Colonic mucosa (tissue), 4 donors: ENCODE measurements at places on chromosomes 4 and X.

- H3K4me3 ChIP-seq: no peak overlapping the region
- H3K36me3 ChIP-seq: no peaks in the 10 kb centered on the region
- DNase-seq: no peak
- H3K4me1 ChIP-seq: no peaks in the 10 kb centered on the region
- H3K27ac ChIP-seq: no peak overlapping the region
- H3K27me3 ChIP-seq: no peaks in the 10 kb centered on the region
These were observed 28.3 kb upstream of the ALG13 start for GRCh38 chrX:111652719-111653118.

DNA sequence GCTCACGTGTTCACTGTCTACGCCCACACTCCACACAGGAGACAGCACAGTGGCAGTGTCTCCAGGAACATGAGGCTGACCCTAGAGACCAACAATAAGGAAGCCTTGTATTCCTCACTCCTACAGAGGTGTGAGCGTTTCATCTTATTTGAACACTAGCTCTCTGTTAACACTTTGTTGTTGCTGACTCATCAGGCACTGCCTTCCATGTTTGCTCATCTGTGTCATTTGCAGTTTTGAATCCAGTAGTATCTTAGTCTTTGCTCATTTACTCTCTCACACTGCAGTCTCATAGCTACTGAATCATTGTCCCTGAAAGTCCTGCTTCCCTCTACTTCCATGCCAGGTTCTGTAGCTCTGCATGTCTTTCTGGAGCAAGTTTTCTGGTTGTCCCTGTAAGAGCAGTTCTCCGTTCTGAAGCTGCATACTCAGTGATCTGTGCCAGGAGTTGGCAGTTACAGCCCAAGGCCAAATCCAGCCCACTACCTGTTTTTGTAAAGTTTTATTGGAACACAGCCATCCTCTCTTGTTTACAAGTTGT, 80.3 kb upstream of the DCLK2 start:
- no peaks in the 10 kb centered on the region for H3K36me3 ChIP-seq
- H3K4me3 ChIP-seq: no peak overlapping the region
- no peaks in the 10 kb centered on the region for H3K27me3 ChIP-seq
- H3K27ac ChIP-seq: peak overlapping the region; percentile 69
- peak; percentile 63 for DNase-seq

DNA sequence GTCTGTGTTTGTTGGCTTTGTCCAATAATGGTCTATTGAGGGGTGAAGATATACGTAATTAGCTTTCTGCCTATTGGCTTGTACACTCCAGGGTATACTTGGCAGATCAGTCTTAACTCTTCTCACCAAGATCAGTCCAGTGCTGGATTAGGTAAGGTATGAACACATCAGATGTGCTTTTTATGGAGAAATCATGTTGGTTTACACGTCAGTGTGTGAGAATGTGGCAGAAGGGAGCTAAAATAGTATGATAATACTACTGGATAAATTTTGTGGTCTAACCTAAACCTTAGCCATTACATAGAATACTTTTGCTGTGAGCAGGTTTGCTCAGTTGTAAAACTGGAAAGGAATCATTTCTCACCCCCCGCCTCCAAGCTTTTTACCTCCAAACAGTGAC, 4.2 kb downstream of the PDHA1 start:
- no peaks in the 10 kb centered on the region for H3K4me1 ChIP-seq
- no peaks in the 10 kb centered on the region for H3K27me3 ChIP-seq
- no peak overlapping the region for H3K4me3 ChIP-seq
- no peak overlapping the region for H3K27ac ChIP-seq

DNA sequence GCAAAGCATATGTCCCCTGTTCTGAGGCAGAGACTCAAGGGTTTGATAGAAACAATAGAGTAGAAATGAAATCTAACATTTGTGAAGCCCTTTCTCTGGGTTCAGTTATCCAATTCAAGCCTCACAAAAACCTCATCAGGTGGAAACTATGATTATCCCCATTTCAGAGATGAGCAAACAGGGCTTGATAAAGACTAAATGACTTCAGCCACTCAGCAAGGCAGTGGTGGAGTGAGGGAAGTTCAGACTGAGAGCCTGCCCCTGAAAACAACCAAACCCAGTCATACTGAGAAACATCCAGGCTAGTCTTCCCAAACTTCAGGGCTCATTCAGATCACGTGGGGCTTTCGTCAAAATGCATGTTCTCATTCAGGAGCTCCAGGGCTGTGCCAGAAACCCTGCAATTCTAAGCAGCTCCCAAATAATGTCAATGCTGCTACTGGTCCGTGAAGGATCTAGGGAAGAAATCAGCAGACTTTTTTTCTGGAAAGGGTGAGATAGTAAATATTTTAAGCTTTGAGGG, 109.6 kb upstream of the KIT start:
- DNase-seq: no peak
- H3K4me1 ChIP-seq: no peaks in the 10 kb centered on the region
- no peak overlapping the region for H3K4me3 ChIP-seq
- no peaks in the 10 kb centered on the region for H3K36me3 ChIP-seq
- peak overlapping the region; percentile 76 for H3K27ac ChIP-seq

DNA sequence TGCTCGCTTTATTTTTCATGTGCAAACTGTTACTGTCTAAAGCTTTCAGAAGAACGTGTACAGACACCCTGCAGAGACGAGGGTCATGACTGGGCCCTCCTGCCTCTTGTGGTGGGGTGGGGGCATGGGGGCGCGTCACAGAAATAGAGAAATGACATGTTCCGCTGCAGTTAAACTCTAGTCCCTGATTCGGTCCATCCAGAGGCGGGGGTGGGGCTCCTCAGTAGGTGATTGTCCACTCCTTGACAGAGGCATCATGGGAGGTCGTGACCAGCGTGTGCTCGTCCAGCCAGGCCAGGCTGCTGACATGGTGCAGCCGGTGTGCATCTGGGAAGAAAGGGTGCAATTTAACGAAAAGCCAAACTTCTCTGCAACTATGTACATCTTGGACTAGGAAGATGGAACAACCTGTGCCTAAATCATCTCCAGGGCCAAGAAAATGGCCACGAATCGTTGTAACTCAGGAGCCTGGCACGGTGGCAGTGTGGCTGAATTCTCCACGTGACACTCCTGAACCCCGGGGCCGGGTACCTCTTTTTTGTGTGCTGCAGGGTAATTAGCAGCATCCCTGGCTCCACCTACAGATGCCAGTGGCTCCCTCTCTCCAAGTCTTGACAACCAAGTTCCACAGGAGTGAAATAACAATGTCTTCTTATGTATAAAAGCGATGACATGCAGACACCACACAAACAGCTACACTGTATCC, 41.3 kb downstream of the WDR1 start:
- no peaks in the 10 kb centered on the region for H3K27me3 ChIP-seq
- H3K27ac ChIP-seq: no peak overlapping the region
- peak; percentile 16 for DNase-seq
- no peak overlapping the region for H3K4me3 ChIP-seq

DNA sequence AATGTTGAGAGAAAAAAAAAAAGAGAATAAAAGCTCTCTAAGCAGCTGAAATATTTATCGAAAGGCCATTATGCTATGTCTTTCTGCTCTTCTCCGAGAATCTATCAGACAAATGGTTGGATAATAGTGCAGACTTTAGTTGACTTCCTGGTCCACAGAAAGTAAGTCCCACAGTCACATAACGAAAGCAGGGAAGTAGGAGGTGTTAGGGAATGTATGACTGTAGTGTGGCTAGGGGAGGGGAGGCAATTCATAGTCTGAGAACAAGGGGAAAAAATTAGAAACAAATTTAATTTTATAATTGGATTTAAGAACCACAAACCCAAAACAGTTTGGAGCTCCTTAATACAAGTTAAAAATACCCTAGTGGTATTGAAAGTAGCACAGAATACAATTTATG, 79.7 kb upstream of the VEGFC start:
- no peaks in the 10 kb centered on the region for H3K4me1 ChIP-seq
- H3K4me3 ChIP-seq: no peak overlapping the region

DNA sequence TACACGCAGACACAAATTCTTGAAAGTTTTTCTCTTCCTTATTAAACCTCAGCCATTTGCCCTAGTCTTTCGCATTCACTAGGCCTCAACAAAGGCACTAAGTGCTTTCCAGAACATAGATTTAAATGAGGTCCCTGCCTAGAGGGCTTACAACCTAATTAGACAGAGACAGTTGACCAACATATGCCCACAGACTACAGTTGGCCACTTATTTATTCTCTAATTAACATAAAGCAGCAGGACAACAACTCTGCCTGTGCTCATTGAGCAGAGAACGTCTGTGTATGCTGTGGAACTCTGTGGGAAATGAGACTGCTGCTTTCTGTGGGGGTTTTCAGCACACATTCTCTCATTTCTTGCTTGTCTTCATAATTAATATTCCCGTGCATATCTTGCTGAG, 303.0 kb upstream of the TACR3 start:
- H3K36me3 ChIP-seq: no peaks in the 10 kb centered on the region
- no peaks in the 10 kb centered on the region for H3K27me3 ChIP-seq
- H3K27ac ChIP-seq: no peak overlapping the region
- no peak for DNase-seq
- no peaks in the 10 kb centered on the region for H3K4me1 ChIP-seq
- H3K4me3 ChIP-seq: no peak overlapping the region

DNA sequence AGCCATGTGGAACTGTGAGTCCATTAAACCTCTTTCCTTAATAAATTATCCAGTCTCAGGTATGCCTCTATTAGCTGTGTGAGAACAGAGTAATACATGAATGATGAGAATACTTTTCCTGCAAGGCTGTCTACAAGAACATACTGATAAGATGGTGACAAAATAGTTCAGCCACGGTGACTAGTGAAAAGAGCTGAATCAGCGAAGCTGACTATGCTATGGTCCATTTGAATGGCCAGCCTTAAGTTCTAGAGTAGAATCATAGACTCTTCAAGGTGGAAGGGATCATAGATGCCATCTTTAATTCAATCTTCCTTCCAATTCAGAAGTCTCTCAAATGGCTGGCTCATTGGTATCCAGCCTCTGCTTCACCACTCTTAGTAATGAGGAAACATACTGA, 163.3 kb downstream of the SPANXN1 start:
- no peaks in the 10 kb centered on the region for H3K36me3 ChIP-seq
- no peak overlapping the region for H3K27ac ChIP-seq
- H3K27me3 ChIP-seq: no peaks in the 10 kb centered on the region
- H3K4me1 ChIP-seq: no peaks in the 10 kb centered on the region

DNA sequence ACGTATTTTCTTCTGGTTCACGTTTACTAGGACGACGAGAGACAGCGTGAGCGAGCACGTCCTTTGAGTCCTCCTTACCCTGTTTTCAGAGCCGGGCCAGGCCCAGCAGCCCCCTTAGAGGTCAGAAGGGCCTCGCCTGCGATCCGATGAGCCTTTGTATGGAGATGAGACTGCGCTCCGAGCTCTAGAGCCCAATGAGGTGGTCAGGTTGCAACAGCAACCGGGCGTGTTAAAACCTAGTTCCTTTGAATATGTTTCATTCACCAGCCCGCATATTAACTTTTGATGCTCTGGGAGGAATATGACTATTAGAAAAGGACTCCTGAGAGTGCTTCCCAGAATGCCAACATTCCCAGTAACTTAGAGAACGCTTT, 55.6 kb upstream of the TADA2B start:
- H3K27me3 ChIP-seq: no peaks in the 10 kb centered on the region
- H3K4me3 ChIP-seq: peak overlapping the region; percentile 65
- peak overlapping the region; percentile 96 for H3K27ac ChIP-seq
- no peak for DNase-seq

- no peak overlapping the region for H3K4me3 ChIP-seq
- H3K27me3 ChIP-seq: no peaks in the 10 kb centered on the region
- no peaks in the 10 kb centered on the region for H3K4me1 ChIP-seq
These were observed 579.1 kb downstream of the C4orf33 start for GRCh38 chr4:129675036-129675435.

DNA sequence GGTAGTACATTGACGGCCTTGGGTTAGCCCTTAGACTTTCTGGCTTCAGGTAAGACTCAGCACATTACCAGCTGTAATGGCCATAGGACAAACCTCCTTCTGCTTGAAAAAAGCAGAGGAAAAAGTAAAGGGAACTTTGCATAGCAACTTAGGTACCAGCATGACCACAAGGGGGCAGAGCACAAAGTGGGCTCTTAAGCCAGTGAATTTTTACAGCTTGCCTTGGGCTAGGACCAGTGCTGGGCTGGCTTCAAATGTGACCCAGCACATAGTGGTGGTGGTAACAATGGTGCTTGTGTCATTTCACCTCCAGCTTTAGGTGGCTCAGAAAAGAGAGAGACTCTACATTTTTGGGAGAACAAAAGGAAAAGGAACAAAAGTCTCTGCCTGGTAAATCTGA, 66.1 kb downstream of the KLHL4 start:
- no peak overlapping the region for H3K4me3 ChIP-seq
- H3K36me3 ChIP-seq: no peaks in the 10 kb centered on the region
- DNase-seq: peak; percentile 18
- no peaks in the 10 kb centered on the region for H3K4me1 ChIP-seq
- H3K27me3 ChIP-seq: no peaks in the 10 kb centered on the region

DNA sequence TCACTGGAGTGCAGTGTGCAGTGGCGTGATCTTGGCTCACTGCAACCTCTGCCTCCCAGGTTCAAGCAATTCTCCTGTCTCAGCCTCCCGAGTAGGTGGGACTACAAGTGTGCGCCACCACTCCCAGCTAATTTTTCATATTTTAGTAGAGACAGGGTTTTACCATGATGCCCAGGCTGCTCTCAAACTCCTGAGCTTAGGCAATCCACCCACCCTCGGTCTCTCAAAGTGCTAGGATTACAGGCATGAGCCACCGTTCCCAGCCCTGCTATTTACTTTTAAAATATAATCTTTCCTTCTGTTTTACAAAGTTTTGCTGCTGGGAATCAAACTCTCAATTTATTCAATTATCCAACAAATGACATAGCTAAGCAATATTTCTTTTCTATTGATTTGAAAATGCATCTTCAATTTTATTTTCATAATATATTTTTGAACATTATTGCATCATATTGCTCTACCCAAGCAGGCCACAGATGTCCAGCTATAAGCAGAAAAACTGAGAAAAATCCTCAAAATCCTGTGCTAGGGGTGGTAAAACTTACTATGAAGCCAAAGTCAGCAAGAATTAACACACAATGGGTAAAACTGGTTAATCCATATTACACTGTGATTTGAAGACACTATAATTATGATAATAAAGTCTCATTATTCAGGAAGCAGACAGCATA, 5.2 kb downstream of the TIFA start:
- H3K27me3 ChIP-seq: no peaks in the 10 kb centered on the region
- no peak overlapping the region for H3K4me3 ChIP-seq
- no peaks in the 10 kb centered on the region for H3K36me3 ChIP-seq
- H3K27ac ChIP-seq: no peak overlapping the region
- DNase-seq: no peak

DNA sequence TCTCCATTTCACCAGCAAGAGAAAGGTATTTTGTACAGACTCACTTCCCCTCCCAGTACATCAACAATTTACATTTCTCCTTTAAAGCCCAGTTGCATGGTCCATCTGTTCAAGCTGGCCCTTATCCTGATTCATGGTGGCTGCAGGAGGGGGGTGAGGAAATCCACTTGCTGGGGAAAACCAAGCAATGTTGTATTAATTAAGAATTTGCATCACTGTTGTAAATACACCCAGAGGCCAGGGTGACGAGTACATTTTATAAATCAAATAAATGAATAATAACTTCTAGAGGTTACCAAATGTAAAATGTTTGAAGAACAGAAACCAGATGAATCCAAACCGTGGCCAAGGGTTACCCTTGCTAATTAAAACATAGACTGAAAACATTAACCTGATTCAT, 395.9 kb upstream of the INTU start:
- no peak overlapping the region for H3K27ac ChIP-seq
- no peaks in the 10 kb centered on the region for H3K27me3 ChIP-seq
- H3K4me3 ChIP-seq: no peak overlapping the region
- DNase-seq: no peak
- H3K36me3 ChIP-seq: no peaks in the 10 kb centered on the region
